Ascending aorta (tissue), 2 donors: ENCODE measurements at places on chromosomes 4 and X.
A peak's percentile ranks its signal among the peaks of the same experiment; 100 is the strongest.

DNA sequence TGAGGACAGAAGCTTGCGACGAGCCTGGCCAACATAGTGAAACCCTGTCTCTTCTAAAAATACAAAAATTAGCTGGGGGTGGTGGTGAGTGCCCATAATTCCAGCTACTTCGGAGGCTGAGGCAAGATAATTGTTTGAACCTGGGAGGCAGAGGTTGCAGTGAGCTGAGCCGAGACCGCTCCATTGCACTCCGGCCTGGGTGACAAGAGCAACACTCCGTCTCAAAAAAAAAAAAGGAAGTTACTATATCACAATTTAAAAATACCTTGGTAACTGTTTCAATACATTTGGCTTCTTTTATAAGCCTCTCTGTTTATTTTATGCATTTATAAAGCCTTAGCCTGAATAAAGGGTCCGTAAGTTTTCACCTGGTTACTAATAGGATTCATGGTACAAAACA lies 46.6 kb upstream of the CHRNA9 start:
- H3K27ac ChIP-seq: no peak overlapping the region
- no peak for DNase-seq
- H3K4me3 ChIP-seq: no peak overlapping the region
- no peaks in the 10 kb centered on the region for H3K36me3 ChIP-seq

GRCh38 chr4:826508-827208 lies 729 bp upstream of the CPLX1 start:
- H3K27me3 ChIP-seq: peaks cover 29% of the 10 kb centered on the region
- no peak overlapping the region for H3K27ac ChIP-seq
- no peaks in the 10 kb centered on the region for H3K4me1 ChIP-seq
- H3K4me3 ChIP-seq: peak overlapping the region; percentile 42
- DNase-seq: no peak
- H3K36me3 ChIP-seq: no peaks in the 10 kb centered on the region

- H3K36me3 ChIP-seq: no peaks in the 10 kb centered on the region
- no peak overlapping the region for H3K4me3 ChIP-seq
- H3K27ac ChIP-seq: no peak overlapping the region
- no peaks in the 10 kb centered on the region for H3K27me3 ChIP-seq
These were observed 491.1 kb upstream of the ADGRL3 start for GRCh38 chr4:60709061-60709460.

- no peak for DNase-seq
- H3K27me3 ChIP-seq: no peaks in the 10 kb centered on the region
- H3K27ac ChIP-seq: no peak overlapping the region
- no peak overlapping the region for H3K4me3 ChIP-seq
- H3K4me1 ChIP-seq: no peaks in the 10 kb centered on the region
- H3K36me3 ChIP-seq: no peaks in the 10 kb centered on the region
These were observed 1571.9 kb downstream of the ADGRL3 start for GRCh38 chr4:62771983-62772557.

GRCh38 chrX:129760981-129761380 lies 18.8 kb upstream of the SASH3 start:
- H3K36me3 ChIP-seq: no peaks in the 10 kb centered on the region
- DNase-seq: no peak
- no peak overlapping the region for H3K27ac ChIP-seq
- no peak overlapping the region for H3K4me3 ChIP-seq

DNA sequence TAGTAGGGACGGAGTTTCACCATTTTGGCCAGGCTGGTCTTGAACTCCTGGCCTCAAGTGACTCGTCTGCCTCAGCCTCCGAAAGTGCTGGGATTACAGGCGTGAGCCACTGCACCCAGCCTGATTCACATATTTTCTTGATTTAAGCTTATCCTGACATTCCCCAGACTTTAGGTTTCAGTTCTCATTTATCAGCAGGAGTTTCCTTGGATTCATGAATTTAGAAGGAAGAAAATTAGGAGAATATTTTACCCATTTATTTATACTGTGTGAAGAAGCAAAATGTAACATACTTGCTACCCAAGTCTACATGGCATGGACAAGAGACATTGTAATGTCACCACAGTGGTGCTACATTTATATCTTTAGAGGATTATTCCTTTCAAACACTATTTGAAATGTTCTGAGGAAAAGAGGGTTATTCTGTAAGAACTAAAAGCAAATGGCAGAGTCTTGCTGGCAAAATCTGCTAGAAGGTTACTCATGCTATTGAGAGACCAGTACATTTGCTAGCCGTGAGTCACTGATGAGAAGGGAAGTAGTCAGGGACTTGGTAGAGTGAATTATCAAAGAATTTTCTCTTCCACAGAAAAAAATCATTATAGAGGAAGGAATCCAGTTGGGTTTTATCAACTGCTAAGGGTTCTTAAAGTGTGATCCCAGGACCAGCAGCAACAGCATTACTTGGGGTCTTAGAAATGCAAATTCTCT lies 26.1 kb upstream of the CFAP299 start:
- no peaks in the 10 kb centered on the region for H3K27me3 ChIP-seq
- DNase-seq: no peak
- H3K4me1 ChIP-seq: no peaks in the 10 kb centered on the region
- H3K4me3 ChIP-seq: no peak overlapping the region

DNA sequence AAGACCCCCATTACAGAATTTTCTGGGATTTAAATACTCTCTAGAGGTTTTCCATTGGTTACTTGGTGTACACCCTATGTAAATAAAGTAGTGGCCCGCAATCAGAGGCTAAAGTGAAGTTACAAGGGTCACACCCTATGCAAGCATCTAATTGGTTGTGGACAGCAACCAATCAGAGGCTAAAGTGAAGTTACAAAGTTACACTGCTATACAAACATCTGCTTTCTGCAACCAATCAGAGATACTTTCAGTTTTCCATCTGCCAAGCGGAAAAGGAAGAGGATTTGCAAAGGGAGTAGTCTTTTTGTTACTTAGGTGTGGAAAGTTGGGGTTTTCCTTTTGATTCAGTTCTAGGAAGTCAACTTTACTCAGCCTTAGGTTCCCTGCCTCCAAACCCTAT lies 2.0 kb upstream of the ATRX start:
- no peak overlapping the region for H3K4me3 ChIP-seq

DNA sequence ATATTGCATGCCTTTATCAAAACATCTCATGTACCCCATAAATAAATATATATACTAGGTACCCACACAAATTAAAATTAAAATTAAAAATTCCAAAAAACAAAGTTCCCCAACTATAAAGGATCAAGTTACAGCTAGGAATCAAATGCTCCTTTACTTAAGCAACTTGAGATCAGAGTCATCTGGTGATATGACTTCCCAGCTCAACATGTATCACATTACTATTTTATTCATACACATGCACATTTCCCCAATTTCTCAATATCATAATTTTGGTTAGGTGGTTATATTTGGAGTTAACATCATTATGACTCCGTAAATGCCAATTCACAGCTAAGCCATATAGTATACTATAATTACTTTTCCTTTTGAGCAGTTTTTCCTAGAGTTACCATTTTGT lies 60.9 kb downstream of the CLOCK start:
- H3K36me3 ChIP-seq: peaks cover 8% of the 10 kb centered on the region
- DNase-seq: no peak
- no peaks in the 10 kb centered on the region for H3K27me3 ChIP-seq
- no peaks in the 10 kb centered on the region for H3K4me1 ChIP-seq
- no peak overlapping the region for H3K4me3 ChIP-seq
- no peak overlapping the region for H3K27ac ChIP-seq
